Peyer's patch (tissue), 4 donors: ENCODE measurements at places on chromosomes 3 and 15.
A peak's percentile ranks its signal among the peaks of the same experiment; 100 is the strongest.

GRCh38 chr3:60829058-60829457 lies 422.2 kb downstream of the FHIT start:
- DNase-seq, result no peak

- no peak for DNase-seq
Observed at GRCh38 chr3:88180398-88180999, 30.7 kb downstream of the C3orf38 start.

DNA sequence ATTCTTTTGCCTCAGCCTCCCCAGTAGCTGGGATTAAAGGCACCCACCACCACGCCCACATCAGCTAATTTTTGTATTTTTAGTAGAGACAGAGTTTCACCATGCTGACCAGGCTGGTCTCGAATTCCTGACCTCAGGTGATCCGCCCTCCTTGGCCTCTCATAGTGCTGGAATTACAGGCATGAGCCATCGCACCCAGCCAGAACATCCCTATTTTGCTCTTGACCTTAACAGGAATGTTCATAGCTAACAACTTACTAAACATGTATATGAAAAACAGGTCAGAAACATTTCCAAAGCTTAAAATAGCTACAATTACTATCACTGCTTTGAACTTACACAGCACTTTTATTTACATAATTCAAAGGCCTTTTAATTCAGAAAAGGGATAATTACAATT lies 33.7 kb downstream of the UQCC5 start:
- DNase-seq, result no peak

DNA sequence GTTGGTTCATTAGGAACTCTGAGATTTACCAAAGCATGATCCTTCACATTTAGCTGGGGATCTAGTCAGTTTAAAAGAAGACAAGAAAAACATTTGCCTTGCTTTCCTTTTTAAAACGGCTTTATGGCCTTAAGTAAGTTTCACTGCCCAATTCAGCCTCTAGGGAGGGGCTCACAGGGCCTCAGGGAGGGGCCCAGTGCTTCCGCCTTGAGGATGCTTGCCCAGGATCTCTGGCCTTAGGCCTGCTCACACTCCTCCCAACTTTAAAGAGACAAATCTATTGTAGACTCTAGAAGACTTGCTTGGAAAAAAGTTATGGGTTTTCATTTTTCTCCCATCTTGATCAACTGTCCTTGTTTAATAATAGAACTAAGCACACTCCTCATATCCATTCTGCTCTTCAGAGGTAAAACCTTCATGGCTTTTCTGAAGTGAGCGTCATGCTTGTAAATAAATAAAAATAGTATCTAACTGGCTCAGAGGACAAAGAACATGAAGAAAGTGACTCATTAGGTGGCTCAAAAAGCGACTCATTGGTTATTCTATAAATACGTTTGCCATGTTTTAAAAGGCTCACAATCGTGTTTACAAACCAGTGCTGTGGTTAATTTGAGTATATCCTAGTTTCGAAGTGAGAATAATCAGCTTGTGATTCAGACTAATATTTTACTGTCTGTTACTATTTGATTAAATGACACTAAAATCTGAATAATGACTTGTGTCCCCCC lies 13.7 kb downstream of the PDHB start:
- no peak for DNase-seq

GRCh38 chr3:111538681-111539083 lies 3.3 kb upstream of the CD96 start:
- DNase-seq, result no peak

DNA sequence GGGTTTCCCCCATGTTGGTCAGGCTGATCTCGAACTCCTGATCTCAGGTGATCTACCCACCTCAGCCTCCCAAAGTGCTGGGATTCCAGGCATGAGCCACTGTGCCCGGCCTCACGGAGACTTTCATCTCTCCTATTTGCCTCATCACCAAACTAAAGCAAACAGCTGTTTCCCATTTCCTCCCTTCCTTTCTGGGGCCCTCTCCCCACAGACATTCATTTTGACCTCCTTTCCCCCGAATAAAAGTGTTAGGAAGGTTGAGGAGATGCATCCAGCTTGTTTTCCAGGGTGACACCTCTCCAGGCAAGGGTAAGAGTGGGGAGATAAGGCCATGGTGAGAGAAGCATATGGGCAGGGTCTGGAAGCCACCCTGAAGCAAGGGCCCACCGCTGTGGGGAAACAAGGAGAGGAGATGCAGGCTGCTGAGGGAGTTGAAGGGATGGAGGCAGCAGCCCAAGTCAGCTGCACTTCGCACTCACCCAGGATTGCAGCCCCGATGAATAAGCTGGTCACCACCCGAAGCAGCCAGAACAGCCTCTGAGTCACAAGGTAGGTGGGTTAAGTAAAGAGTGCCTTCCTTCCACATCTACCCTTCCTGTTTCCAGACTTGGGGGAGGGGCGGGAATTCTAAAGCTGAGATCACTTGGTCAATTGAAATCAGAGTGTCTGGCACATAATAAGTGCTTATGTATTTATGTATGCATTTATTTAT lies 7.7 kb downstream of the DUOXA2 start:
- no peak for DNase-seq

DNA sequence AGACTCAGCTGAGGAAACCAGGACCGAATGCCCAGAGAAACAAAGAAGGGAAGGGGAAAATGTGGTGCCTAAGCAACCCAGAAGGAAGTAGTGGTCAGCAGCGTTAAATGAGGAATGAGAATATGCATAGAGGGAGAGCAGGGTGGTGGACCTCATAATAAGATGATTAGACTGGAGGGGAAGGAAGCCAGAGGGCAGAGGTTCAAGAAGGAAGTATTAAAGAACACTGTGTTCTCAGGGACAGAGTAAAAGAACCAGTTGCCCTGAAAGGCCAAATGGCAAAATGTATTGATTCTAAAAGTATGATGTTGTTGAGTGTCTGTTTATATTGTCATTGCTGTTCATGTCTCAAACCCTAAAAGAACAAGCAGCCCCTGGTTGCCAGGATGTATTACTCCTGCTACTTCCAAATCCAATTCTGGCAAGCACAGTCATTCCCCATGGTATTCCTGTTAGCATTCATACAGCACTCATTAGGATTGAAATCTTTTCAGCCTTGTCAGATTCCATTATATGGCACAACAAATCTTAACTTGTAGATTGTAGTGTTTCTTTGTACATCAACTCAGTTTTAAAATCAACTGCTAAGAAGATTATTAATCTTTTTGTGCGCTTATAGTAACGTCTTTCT lies 23.4 kb downstream of the P2RY1 start:
- no peak for DNase-seq

DNA sequence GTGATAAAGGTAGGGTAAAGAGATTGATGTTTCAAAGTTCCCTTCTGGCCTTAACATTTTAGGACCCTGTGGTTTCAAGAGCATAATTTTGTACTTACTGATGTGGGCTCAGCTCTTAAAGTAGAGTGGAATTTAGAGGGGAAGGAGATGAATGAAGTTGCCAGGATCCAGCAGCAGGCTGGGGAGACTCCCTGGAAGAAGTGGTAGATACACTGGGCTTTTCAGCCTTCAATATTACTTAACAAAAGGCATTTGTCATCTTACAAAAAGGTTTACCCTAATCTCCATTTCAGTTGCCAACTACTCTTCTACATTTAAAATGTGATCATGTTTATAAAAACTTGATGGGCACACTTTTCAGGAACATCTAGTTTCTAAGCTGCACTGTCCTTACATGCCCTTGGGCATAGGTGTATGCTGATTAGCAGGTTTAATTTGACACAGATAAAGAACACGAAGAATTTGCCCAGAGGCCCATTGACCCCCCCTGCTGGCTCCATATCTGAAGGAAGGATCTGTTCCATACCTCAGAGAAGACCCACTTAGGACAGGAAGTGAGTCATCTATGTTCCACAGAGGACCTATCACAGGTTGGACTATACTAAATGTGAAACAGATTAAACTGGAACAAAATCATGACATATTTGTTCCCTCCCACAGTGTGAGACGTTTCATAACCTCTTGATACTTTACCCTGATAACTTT lies 93.0 kb upstream of the LPP start:
- DNase-seq, result peak; percentile 86

DNA sequence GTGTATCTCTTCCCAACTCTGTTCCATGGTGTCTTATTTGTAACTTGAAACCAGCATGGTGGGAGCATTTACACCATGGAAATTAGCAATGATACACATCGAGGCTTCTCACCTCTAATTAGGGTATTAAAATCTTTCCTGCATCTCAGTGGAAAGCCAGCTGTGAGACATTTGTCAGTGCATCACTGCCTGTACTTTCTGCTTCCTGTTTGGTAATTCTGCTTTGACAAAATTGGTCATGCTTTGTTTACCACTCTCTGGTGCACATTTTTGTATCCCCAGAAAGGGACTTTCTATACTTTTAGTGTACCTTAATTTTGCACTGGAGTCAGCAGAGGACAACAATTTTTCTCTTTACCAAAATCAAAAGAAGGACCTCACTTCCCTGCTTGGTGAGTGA lies 402.1 kb downstream of the PDCD6IP start:
- DNase-seq, result no peak

- DNase-seq, result no peak
Observed at GRCh38 chr15:51878446-51879386, 49.3 kb downstream of the TMOD3 start.

DNA sequence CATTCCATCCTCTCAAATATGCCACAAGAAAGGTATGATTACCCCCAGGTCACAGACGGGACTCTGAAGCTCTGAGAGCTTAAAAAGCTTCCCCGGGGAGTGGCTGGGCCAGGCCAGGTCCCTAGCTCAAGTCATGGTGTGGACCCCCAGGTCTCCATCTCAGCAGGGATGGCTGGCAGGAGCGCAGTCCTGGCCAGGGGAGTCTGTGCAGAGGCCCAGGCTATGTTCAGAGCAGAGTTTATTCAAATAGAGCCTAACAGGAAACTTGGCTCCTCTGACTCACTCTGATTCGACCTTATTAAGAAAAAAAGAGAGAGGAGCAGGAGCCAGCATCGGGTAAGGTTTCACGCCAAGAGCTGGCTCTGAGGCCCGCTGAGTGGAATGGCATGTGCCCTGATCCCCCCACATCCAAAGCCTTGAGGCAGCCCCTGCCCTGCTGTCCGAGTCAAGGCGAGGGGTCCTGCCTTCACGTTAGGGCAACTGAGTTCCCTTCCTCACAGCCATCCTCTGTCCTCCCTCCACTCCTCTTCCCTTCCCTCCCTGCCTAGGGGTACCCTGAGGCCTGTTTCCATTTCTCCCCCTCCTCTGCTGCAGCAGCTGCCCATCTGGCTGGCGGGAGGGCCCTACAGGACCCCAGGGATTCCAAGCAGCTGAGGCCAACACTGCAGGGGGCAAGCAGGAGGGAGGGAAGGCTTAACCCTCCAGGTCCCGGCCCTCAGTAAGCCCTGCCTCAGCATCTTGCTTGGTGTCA lies 1.9 kb upstream of the LOXL1 start:
- DNase-seq, result peak; percentile 46

- no peak for DNase-seq
Observed at GRCh38 chr3:77329116-77329515, 289.2 kb downstream of the ROBO2 start.

GRCh38 chr3:124887177-124887931 lies at the start of gene ITGB5:
TSS of gene ITGB5 (minus strand) at chr3:124887365. CDS start at chr3:124887000, 365 bp downstream.
- no peak for DNase-seq

GRCh38 chr3:135057996-135058395 lies 262.9 kb downstream of the EPHB1 start:
- no peak for DNase-seq

DNA sequence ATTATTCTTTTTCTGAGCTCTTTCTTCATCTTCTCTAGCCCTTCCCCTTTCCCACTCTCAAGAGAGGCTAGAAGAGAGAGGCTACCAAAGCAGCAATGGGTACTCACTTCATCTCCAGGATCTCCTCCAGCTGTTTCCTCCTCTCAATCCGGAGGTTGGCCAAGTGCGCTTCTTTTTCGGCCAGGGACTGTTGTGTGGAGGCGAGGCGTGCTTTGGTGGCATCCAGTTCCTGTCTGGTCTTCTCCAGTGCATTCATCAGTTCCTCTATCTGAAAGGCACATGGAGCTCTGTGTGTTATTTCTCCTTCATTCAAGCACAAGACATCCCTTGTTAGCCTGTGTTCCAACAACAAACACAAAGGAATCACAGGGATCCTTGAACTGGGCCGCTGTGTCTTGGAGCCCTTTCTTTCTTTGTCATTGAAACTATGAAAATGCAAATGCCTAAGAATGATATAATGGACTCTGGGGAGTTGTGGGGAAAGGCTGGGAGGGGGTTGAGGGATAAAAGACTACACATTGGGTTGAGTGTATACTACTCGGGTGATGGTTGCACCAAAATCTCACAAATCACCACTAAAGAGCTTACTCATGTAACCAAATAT lies 401.3 kb upstream of the WNT5A start:
- no peak for DNase-seq

- no peak for DNase-seq
Observed at GRCh38 chr15:35867356-35867755, 321.4 kb upstream of the DPH6 start.

DNA sequence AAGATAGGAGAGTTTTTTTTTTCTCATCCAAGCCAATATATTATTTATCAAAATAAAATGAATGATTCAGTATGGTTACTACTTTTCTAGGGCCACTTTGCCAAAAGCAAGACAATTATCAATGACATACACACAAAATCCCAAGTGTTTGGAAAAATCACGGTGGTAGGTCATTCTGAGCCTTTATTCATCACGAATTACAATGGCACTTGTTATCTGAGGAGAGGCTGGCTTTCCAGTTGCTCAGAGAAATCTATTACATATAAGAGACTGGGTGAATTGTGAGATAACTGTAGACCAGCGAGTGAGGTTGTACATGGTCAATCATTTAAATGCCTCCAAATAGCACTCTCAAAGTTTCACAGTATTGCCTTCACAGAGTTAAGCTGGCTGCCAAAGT lies 20.4 kb upstream of the FGF12 start:
- no peak for DNase-seq

- no peak for DNase-seq
Observed at GRCh38 chr15:78790027-78790426, 21.2 kb downstream of the ADAMTS7 start.

DNA sequence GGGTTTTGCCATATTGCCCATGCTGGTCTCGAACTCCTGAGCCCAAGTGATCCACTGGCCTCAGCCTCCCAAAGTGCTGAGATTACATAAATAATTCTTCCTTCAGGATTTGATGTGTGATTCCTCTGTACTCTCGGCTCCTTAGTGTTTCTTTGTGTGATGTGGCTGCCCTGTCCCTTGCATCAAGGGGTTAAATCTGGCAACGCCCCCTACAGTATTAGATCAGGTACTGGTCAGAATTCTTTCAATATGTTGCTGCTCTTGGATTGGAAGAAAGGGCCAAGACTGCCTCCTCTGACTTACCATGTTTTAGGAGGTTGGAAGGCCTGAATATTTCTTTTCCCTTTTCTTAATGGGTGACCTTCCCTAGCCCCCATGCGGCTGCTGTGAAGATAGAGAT lies 390.6 kb upstream of the WNT5A start:
- no peak for DNase-seq
